Activated naive CD8-positive, alpha-beta T cell treated with anti-CD3 and anti-CD28 coated beads, Interleukin-2, amount 10 ng/mL, durations not matched to agents 7 days and 5 days (primary cell): ENCODE measurements at places on chromosomes 3 and 15. TPM values are rescaled to one million over a fixed set of nuclear protein-coding genes. Genes with fewer than 3 reads are reported as not detected.

The IL17RD gene
- total RNA-seq, result not detected

The INSYN1 gene
- total RNA-seq, result not detected

The RCN2 gene
- total RNA-seq, result 29.6 TPM

The RFTN1 gene
- total RNA-seq, result 66.7 TPM

- no peak for DNase-seq
These were observed 6.8 kb downstream of the GATM start for GRCh38 chr15:45371546-45371945.

DNA sequence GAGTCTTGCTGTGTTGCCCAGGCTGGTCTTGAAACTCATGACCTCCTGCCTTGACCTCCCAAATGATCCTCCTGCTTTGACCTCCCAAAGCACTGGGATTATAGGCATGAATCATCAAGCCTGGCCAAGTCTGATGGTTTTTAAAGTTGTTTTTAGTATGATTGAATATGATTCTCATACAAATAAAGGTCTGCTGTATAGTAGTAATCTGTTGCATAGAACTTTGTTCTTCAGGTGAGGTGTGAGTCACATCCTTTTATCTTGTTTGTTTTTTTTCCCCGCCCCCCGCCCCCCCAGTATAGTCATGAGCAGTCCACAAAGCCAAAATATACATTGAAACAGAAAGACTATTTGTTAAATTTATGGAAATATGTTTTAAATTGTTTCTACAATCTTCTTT lies 39.0 kb downstream of the UBE2E2 start:
- DNase-seq, result no peak

DNA sequence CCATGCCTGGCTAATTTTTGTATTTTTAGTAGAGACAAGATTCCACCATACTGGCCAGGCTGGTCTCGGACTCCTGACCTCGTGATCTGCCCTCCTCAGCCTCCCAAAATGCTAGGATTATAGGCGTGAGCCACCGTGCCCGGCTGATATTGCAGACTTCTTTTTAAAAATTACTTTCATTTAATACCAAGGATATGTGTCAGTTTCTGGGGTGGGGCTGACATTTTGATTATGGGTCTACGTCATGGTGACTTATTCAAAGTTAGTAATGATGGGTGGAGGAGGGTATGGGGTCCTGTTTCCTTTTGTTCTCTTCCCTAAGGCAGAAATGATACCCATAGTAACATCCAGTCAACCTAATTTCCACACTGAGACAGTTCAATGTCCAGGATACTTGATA lies 34.7 kb downstream of the GBE1 start:
- DNase-seq, result no peak

DNA sequence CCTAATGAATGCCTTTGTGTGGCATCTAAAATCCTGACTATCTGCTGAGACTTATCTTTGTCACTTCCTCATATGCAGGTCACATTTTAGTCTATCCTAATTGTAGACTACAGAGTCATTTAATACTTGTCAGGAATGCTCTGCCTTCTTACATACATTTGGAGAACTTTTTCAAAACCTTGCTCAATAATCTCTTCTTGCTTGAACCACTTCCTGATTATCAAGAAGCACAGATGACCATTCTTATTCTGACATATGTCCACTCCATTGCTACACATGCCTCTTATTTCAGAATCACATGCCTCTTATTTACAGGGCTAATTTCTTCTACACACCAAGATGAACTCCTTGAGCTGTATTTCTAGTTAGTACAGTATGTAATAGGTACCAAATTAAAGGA lies 400.3 kb downstream of the TBC1D5 start:
- DNase-seq, result no peak

DNA sequence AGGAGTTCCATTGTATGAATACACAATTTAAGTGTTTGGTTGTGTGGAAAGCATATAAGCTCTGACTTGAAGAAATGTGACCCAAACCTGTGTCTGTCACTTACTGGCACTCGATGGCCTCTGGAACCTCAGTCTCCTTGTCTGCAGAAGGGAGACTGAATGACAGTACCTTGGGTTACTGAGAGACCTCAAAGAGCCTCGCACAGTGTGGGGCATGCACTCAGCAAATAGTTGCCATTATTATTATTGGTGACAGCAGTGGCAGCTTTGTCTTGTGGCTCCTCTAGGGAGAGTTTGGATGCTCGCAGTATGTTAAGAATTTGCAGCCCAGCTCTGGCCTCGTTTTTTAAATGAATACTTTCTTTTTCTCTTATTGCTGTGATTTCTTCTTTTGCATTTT lies 43.4 kb downstream of the EEFSEC start:
- no peak for DNase-seq

GRCh38 chr15:78372880-78373279 lies 32.7 kb downstream of the CRABP1 start:
- no peak for DNase-seq
